Cortex of kidney (tissue), 1 donor: ENCODE measurements at places on chromosomes 5 and 9.

DNA sequence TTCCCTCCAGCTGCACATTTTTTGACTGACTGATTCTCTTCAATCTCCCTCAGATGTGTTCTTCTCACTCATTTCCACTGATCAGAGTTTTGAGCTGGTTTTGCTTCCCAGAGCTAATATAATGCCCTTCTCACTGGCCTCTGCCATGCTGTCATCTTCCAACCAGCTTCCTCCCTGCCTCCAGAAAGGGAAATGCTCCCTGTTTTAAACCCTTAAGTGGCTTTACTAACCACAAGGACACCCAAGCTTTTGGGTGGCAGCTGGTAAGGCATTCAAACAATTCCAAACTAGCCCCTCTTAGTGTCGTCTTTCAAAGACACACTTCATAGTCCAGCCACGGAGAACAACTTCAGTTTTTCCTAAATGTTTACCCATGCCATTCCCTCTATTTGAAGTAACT is 172.5 kb downstream of the CRB2 start:
- no peak for DNase-seq

GRCh38 chr5:143569722-143570567 is 166.5 kb upstream of the NR3C1 start:
- DNase-seq, result no peak

DNA sequence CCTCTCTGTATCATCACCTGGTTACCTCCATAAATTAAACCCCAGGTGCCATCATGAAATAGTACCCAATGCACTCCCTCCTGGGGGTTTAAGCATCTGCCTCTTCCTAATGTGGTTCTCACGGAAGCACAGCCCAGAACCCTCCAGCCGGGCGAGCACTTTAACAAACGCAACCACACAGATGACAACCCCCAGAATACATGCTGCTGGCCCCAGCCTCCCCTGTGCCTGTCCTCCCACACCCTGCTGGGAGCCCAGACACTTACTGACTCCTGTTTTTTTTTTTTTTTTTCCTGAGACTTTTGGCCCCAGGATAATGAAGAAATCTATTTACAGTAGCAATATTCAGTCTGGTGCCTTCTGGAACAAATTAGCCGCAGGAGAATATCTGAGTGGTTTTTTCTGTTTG is 50.0 kb upstream of the COL5A1 start:
- no peak for DNase-seq

DNA sequence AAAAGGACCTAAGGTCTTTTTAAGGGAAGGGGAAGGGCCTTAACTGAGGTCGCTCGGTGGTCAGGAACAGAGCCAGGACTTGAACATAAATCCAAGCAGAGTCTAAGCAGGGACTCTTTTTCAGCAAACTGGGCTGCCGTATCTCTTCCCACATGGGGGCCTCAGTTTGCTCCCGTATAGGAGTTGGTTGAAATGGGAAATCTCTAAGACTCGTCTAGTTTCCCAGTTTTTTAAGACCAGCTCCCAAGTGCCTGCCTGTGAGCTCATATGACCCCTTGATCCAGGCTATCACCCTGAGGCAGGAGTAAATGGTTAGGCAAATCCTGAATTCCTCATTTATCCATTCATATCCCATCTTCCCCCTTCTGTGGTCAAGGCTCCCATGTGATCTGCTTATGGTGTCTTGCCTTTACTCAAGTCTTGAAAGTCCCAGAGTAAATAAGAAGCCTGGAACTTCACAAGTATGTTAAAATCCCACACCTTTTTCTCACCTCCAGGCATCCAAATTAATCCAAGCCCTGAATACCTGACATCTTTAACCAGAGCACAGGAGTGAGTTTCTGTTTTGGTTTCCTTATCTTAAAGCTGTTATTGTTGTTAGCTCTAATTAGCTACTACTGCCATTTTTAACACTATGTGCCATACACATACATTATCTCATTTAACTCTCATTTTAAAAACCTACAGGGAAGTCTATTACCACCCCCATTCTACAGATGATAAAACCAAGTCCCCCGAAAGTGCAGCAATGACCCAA is 3.0 kb downstream of the ARSI start:
- no peak for DNase-seq

- no peak for DNase-seq
Observed at GRCh38 chr9:3391414-3391813, 134.4 kb downstream of the RFX3 start.

DNA sequence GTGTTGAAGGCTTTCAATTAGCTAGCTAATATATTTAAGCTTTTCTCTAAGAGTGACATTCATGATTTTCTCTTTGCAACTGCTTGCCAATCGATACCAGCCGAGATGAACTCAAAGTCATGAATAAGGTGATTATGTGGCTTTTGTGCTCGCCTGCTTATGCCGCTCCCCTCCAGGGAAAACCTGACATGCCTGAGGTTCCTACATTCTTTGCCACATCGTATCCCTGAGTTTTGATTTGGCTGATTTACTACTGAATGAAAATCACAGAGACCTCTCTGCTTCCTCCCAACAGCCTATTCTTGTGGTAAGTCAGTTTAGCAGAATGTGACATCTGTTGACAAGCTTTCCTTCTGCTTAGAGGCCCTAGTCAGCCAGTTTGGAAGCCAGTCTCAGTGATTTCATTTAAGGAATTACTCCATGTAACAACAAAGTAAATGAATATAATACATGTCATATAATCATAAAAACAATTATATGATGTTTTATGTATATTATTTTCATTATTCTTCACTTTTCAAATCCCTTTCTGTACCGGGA is 513.4 kb downstream of the CSNK1G3 start:
- no peak for DNase-seq

DNA sequence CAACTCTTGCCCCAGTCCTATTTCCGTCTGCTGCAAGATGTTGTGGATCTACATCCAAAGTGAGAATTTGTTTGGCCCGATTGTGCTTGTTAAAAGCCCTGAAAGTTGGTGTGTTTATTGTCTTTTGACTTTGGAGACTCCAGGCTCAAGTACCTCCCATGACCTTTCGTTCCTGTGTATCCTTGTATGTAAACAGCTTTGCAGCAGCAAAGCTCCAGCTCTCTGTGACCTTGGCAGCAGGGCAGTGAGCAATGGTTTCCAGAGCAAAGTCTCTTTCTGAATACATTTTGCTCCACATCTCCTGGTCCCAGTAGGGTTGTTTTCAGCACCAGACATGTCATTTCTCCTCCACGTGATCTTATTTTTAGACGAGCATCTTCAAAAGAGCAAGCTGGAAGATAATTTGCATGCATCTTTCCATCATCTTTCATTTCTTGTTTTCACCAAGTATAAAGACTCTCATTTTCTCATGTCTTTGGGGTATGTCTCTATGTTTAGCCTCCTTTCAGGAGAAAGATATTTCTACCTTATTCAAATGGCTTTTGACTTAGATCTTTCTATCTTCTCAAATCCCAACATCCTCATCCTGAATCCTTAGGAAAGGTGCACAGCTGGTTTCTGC is 68.1 kb upstream of the ERCC6L2 start:
- DNase-seq, result no peak

GRCh38 chr9:71680189-71680980 is 87.9 kb downstream of the CEMIP2 start:
- DNase-seq, result no peak

DNA sequence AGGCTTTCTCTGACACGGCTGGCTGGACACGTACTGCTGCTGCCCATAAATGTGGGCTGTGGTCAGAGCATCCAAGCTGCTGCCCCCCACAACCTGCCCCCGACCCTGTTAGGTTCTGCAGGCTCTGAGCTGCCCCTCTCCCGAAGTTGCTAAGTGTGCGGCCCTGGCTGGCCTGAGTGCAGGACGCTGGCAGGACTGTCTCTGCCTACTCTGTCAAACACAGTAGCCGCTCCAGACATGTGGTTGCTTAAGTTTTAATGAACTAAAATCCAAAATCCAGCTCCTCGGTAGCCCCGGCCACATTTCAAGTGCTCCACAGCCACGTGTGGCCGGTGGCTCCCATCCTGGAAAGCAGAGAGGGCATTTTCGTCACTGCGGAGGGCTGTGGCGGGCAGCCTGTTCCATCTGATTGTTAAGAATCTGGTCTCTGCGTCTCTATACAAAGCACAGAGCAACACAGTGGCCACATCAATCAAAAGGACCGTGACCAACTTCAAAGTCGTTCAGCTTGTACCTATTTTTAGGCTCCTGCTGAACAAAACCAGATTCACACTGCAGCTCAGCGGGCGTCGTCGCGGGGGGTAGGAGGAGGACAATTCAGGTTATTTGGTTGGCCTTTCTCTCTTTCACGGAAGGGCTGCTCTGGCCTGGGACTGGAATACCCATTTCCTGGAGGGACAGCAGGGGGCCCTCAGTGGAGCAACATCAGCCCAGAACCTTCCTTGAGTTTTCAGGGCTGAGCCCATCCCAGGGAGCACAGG is 68.9 kb downstream of the PTCH1 start:
- no peak for DNase-seq

- DNase-seq, result no peak
Observed at GRCh38 chr5:130110328-130110727, 206.1 kb downstream of the CHSY3 start.

GRCh38 chr5:130731839-130732238 is 433.2 kb downstream of the HINT1 start:
- DNase-seq, result no peak

DNA sequence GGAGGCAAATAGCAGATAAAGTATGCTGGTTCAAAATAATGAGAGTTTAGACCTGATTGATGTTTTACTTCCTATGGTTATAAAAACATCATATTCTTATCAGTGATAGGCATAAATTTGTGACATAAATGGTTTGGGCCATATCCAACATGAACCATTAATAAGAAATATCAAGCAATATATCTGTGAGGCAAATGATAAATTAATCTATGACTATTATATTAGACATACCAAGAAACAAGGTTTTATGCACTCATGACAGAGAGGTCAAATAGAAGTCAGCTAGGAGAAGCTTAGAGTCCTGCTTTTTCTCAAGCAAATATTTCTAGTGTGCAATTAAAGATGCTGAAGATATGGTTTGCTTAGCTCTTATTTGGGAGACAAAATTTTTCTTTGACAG is 10.4 kb downstream of the SMIM3 start:
- DNase-seq, result no peak

DNA sequence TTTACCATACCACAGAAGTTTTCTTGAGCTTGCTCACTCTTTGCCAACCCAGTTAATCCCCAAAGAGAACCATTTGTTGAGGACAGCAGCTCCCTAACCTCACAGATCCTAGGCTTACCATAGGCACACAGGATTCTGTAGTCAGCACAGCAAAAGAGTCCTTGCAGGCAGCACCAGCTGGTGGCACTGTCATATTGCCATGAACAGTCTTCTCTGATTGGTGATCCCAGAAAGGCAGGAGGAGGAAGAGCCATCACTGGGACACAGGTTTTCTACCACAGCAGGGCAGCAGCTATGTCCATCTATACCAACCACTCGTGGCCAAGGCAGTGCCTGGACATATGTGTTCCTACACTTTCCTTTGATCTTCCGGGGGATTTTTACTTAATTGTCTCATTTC is 297.1 kb upstream of the CD180 start:
- no peak for DNase-seq

GRCh38 chr9:30746589-30746988 is 1637.9 kb upstream of the ACO1 start:
- no peak for DNase-seq

GRCh38 chr9:106758911-106759310 is 104.1 kb upstream of the ZNF462 start:
- no peak for DNase-seq

- DNase-seq, result no peak
Observed at GRCh38 chr9:124809211-124809610, 32.3 kb downstream of the OLFML2A start.

- DNase-seq, result no peak
Observed at GRCh38 chr9:26243726-26244125, 565.5 kb upstream of the TUSC1 start.

DNA sequence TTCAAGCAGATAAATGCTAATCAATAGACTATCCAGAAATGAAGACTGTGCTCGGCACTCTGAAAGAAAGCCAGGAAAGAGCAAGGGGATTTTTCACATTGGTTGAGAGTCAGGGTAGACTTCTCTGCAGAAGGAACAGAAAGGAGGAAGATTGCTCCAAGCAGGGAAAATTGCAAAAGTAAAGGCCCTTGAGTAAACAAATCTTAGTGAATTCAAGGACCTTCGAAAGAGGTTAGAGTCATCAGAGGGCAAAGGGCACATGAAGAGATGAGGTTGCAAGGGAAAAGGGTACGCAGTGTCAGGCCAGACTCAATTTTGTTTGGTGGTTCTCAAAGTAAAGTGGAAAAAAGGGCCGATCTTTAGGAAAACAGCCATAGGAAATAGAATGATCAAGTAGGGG is 157.6 kb upstream of the RAI14 start:
- DNase-seq, result no peak

GRCh38 chr5:92998456-92998855 is 582.6 kb downstream of the NR2F1-AS1 start:
- DNase-seq, result no peak

DNA sequence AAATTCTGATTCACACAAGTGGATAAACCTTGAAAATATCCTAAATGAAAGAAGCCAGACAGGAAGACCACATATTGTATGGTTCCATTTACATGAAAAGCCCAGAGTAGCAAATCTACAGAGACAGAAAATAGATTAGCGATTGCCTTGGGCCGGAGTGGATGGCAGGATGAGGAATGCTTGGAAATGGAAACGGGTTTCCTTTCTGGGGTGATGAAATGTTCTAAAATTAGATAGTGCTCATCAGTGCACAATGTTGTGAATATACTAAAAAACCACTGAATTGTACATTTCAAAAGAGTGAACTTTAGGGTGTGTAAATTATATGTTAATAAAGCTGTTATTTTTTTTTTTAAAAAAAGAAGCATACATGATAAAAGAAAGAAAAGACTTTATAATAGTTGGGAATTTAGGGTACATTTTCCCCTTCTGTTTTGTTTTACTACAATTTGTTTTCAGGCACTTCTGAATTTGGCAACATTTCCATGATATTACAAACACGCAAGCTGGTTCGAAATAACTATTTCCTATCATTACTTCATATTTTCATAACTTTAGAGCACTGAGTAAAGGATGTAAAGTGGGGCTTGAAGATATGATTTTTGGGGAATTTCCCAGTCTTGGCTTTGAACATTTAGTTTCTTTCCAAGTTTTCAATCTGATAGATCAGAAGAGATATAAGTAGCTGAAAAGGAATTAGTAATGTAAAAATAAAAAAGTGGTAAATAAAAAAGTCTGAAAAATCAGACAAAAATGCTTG is 23.9 kb downstream of the SLC35A4 start:
- no peak for DNase-seq

- no peak for DNase-seq
Observed at GRCh38 chr5:54867310-54867944, 118.0 kb downstream of the ESM1 start.

GRCh38 chr5:22079566-22079965 is 773.6 kb downstream of the CDH12 start:
- DNase-seq, result no peak
